ENCODE measurements at places on chromosomes 3 and 15. TPM values are rescaled to one million over a fixed set of nuclear protein-coding genes. Genes with fewer than 3 reads are reported as not detected.

TMEM158 gene
- total RNA-seq: 0.12 TPM

ZBBX gene
- total RNA-seq: not detected

SEMA3G gene
- 4.7 TPM for total RNA-seq

DNA sequence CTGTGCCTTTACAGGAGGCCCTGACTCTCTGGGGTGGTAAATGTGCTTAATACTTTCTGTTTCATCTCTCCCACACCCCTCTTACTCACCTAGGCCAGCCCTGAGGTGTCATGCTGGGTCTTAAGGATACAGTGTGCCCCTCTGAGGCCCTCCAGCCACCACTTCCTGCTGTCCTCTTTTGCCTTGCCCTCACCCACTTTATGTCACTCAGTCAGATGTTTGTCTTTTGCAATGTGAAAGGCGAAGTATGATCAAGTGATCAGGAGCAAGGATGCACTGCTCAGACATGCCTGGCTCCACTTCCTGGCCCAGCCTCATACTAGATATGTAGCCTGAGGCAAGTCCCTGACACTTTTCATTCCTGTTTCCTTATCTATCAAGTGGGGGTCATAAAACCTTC, 339.0 kb upstream of the NR2E3 start:
- DNase-seq: no peak

All from right cardiac atrium (tissue), 5 donors.